ENCODE measurements at places on chromosomes 2 and 18.

GRCh38 chr18:5893956-5894610 lies 1.2 kb downstream of the TMEM200C start:
- no peak for DNase-seq

DNA sequence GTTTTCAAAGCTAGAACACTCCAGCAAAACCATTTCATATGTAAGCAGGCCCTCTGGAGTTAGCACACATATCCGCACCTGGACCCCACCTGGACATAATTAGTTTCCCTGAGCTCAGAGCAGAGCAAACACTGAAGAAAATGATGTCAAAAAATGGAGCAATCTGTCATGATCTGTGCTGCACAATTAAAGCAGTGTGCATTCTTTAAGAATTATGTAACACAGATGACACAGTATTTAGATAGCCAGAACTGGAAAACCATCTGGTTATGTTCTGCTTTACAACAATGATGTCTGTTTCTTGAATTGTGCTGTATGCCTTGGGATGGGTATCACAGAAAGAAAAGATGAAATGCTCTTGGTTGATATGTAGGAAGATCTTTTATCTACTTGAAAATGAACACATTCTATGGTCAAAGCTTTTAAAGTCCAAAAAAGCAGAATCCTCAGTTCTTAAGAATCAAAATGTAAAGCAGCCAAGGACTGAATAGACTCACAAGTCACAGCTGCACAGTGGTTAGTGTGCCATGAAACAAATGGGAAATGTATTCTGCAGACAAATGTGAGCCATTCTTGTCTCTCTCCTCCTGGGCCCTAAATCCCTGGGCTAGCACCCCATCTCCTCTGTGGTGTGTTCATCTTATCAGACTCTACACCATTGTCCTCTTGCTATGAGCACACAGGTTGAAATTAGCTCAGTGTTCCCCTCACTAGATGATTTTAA lies 36.8 kb downstream of the HRH4 start:
- no peak for DNase-seq

- DNase-seq: no peak
Measured at GRCh38 chr18:13425357-13426091, 207.0 kb downstream of the LDLRAD4 start.

- no peak for DNase-seq
Measured at GRCh38 chr2:43329637-43330036, 103.2 kb upstream of the ZFP36L2 start.

DNA sequence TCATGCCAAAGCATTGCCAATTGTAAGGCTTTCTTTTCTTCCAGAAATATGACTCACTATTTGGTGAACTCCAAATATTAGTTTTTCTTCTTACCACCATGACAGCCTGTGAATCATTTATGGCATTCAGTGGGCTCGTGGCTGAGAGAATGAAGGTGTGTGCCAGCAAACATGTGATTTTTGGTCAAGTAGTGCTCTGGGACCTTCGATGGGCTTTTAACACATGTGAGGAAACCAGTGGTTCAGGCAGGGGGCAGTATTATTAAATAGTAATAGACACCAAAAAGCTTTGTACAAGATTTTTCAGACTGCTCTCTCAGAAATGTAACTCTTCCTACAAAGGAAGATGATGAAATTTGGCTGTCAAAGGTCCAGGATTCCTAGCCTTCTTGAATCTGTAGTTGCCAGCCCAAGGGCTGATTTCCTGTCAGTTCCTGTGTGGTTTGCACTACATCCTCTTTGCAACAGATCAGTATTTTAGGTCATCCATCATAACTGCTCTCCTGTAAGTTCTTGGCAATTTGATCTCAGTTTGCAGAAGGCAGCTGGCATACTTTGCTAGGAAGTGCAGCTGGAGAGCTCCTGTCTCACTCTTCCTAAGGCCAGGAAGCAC lies 64.3 kb downstream of the BABAM2 start:
- DNase-seq: peak; percentile 54

- no peak for DNase-seq
Measured at GRCh38 chr2:195051401-195051800, 605.6 kb upstream of the SLC39A10 start.

DNA sequence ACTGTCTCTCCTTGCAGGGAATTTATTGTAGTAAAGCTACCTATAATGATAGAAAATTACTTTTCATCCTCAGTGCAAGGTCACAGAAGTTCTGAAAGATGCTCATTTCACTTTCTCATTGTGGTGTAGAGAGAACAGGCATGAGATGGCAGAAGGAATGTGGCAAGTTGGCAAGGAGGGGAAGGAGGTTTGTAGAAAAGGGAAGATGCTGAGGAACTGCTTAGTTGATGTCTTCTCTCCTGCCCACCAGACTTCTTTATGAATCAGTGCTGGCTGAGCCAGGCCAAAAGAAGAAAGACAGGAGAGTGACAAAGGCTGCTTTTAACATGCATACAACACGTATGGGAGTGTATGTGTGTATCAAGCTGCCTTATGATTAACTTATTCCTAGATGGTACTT lies 164.4 kb downstream of the PRPF40A start:
- no peak for DNase-seq

DNA sequence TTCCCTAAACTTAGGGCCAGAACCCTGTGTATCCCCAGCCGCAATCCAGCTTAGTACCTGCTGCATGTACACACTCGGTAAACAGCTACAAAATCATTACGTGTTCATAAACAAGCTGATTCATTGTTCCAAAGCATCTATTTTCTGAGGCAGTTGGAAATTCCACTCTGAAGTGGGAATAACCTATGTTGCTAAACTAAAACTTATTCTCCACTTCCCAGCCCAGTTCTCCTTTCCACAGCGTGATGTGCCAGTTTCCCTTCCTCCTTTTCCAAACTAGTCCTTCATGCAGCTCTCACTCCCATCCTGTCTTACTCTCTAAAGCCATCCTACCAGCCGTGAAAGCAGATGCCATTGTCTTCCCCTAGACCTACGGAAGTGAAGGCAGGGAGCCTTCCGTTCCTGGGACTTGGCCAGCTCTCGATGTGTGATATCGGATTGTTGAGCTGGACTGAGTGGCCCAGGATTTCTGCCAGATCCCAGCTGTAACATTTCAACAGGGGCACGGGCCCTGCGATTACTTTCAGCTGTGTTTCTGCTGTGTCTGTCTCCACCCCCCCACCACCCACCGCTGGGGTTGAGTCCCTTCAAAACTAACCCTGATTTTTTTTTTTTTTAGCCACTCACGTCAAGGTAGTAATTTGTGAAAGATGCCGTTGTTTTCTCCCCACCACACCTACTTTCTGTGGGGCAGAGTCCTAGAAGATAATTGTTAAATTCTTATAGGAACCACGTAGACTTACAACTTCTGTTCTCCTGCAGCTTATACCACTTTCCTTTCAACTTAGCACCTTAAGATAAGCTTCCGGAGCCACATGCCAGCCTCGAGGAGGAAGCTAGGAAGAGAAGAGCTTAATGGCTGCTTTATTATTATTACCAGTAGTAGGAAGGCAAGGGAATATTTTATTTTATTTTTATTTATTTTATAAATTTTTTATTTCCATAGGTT lies 100.9 kb downstream of the CRIM1 start:
- DNase-seq: no peak

GRCh38 chr2:205965707-205966106 lies 120.3 kb downstream of the INO80D start:
- DNase-seq: no peak

- DNase-seq: no peak
Measured at GRCh38 chr2:221465776-221466175, 106.3 kb downstream of the EPHA4 start.

DNA sequence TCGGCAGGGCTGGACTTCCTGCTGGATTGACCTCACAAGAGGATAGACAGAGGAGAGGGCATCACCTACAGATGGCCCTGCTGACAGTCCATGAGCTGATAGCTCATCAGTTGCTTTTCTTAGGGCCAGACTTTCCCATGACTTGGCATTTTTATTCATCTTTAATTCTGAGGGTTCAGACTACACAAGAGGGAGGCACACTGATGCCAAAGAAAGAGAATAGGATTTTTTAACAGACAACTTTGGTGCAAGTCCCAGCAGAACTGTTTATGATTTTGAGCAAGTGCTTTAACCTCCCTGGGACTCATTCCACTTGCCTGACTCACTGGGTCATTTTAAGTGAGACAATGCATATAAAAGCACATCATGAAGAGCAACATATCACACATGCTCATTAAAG lies 299.2 kb downstream of the INSIG2 start:
- DNase-seq: no peak

DNA sequence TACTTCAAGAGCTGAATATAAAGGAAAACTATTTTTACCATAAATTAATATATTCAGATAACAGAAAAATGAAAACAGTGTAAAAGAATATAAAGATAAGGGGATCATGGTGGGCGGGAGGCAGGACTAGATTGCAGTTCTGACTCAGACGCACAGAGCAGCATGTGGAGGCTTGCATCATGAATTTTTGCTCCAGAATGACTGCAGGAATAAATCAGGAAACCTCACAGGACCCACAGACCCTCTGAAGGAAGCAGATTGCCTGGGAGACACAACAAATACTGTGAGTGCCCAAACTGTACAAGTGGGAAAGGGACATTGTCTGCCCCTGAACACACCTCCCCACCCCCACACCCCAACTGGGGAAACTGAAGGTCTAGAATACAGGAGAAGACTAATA lies 19.2 kb upstream of the SIGLEC15 start:
- no peak for DNase-seq

DNA sequence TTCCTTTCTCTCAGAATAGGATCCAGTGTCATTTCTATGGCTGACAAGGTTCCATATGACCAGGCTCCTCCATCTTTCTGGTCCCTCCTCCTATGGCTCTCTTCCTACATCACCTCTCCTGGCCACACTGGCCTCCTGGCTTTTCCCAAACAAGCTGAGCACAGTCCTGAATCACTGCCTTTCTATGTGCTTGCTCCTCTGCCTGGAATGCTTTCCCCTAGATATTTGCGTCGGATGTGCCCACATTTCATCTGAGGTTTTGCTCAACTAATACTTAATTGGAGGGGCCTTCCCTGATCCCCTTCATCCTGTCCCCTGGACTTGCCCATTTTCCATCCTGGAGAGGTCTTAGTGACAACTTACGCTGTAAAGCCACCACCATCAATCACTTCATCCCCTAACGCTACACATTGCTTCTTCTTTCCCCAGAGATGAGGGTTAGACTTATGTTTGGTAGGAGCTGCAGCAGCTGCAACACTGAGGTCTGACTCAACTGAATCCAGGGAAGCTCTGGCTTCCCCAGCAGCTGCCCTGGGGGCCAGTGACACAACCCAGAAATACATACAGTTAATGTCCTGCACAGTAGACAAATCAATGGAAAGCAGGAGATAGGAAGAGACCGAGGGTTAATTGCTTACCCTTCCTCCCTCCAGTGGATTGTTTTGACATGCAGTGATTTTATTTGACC lies 42.9 kb downstream of the QPCT start:
- DNase-seq: no peak

DNA sequence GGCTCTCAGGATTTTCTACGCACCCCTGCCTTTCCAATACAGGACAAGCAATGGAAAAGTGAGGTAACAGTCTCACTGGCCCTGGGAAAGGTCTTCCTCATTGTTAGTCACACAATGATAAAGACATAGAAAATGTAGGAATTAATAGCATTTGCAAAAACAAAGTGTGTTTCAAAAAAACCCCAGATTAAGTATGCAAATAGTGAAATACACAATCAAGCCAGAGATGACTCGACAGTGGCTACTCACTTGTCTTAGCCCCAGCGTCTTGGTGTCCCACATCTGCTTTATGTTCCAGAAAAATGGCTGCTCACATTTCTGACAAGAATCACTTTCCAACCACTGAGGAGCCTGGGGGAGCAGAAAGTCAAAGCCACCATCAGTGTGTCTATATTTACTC lies 47.0 kb upstream of the AP1S3 start:
- DNase-seq: no peak

- DNase-seq: no peak
Measured at GRCh38 chr2:2830576-2830975, 499.5 kb upstream of the MYT1L start.

- no peak for DNase-seq
Measured at GRCh38 chr2:99524056-99524455, 34.2 kb upstream of the REV1 start.

DNA sequence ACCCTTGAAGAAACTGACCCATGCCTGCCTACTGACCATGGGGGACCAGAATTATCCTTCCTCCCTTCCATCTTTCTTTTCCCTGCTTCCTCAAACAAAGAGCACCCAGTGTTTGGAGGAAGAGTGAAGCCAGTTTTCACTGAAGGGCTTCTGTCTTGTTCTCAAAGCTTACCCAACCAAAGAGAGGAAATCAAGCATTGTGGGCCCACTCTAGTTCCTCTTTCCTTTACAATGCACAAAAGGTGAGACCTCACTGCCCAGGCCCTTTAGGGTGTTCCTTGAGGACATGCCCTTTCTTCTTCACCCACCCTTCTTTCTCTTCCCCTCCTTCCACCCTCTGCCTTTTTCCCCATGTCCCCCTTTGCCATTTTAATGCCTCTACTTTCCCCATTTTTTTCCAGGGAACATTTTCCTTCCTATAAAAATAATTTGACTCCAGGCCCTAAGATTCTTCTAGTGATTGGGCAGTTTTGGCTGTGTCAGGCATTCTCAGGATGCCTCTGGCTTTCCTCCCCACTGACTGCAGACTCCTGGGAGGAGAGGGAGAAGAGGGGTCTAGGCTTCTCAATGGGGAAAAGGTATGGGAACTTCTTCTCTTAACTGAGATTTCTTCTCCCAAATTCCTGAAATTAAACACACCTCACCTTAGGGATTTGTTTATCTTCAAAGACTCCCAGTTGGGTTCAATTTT lies 126.6 kb upstream of the RMDN2 start:
- no peak for DNase-seq

DNA sequence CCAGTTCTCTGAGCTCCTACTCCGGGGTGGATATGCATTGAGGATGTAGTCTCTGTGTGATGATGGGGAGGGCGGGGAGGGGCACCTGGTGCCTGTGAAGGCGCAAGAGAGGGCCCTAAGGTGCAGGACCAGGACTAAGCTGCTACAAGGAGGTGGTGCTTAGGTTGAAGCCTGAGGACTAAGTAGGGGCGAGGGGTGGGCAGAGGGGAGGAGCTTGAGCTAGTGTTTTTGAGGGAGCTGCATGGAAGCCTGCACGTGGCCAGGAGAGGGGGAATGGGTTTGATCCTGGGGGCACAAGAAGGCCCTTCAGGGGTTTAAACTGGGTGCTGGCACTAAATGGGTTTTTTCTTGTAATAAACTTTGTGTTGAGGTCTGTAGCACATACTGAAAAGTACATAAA lies 105.0 kb downstream of the UGGT1 start:
- no peak for DNase-seq

DNA sequence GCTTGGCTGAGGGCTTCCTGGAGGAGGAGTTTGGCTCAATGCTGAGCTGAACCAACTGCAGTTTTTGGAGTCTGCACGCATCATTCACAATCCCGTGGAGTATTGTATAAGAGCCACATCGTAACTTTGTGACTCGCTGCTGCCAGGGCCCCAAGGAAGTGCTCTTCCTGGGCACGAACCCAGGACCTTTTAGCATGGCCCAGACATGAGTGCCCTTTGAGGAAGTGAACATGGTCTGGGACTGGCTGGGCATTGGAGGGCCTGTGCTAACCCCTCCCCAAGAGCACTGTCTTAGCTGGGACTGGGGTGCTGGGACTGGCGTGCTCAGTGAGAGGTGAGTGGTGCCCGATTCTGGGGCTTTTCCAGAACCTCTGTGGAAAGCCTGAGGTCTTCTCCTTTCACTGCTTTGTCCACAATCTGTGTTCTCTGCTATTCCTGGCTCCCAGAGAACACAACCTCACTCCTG lies 88.6 kb downstream of the LIPG start:
- DNase-seq: no peak

All from stimulated activated naive CD4-positive, alpha-beta T cell treated with Interleukin-2 at 50 U/mL for 16 hours (primary cell).